ENCODE measurements at places on chromosomes 4 and X. TPM values are rescaled to one million over a fixed set of nuclear protein-coding genes. Genes with fewer than 3 reads are reported as not detected.

The SEL1L3 gene
- total RNA-seq, result 54.6 TPM

The SYP gene
- 0.49 TPM for total RNA-seq

GRCh38 chrX:100408713-100409609 lies 1.1 kb downstream of the PCDH19 start:
- DNase-seq, result no peak

DNA sequence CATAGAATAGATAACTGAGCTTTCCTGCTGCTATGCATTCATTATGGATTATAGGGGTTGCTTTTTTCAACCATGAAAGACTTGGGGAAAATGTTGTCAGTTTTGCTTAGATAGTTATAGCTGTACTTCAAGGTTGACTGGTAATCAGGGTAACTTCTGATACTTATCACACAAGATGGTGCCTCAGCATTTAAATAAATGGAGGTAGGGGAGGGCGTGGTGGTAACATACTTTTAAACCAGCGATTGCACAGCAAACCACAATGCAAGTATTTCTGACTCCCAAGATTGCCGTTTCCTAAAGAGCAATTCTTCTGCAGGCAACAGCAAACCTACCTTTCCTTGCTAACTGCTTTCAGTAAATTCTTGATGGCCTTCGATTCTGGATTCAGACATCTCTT lies 1.3 kb downstream of the CXCL10 start:
- DNase-seq, result no peak

GRCh38 chr4:147927377-147928137 lies 195.7 kb downstream of the ARHGAP10 start:
- DNase-seq, result no peak

DNA sequence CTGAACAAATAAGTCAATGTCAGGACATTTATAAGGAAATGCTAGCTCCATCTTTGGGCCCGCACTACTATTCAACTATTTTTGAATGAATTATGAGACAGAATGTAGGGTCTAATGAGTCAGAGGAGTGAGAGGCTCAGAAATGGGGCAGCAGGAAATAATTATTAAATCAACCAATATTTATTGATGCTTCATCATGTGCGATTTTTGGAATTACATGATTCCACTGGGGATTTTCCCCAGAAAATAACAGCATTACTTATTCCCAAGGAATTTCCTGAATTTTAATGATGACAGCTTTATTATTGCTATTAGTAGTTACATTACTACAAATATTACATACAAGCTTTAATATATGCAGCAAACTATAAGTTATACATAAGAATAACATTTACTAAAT lies 49.3 kb upstream of the PHF8 start:
- DNase-seq, result no peak

The PAGE5 gene
- total RNA-seq, result not detected

The S100P gene
- 0.90 TPM for total RNA-seq

The RNF150 gene
- 0.03 TPM for total RNA-seq

DNA sequence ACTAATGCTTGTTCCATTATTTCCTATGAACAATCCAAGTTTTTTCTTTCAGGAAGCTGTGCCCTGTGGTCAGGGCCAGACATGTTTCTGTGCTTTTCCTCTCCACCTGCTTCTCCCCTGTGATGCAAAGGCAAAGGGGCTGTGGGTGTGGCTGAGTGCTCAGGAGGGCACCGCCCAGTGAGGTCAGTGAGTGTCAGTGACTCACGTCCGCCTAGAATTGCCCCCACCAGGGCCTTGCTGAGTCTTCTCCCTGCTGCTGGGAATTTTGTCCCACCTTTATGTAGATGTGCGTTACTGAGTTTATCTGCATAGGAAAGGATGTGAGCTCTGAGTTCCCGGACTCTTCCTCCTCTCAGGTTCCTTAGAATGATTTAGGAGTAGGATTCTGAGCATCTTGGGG lies 283.2 kb downstream of the DCHS2 start:
- DNase-seq, result no peak

DNA sequence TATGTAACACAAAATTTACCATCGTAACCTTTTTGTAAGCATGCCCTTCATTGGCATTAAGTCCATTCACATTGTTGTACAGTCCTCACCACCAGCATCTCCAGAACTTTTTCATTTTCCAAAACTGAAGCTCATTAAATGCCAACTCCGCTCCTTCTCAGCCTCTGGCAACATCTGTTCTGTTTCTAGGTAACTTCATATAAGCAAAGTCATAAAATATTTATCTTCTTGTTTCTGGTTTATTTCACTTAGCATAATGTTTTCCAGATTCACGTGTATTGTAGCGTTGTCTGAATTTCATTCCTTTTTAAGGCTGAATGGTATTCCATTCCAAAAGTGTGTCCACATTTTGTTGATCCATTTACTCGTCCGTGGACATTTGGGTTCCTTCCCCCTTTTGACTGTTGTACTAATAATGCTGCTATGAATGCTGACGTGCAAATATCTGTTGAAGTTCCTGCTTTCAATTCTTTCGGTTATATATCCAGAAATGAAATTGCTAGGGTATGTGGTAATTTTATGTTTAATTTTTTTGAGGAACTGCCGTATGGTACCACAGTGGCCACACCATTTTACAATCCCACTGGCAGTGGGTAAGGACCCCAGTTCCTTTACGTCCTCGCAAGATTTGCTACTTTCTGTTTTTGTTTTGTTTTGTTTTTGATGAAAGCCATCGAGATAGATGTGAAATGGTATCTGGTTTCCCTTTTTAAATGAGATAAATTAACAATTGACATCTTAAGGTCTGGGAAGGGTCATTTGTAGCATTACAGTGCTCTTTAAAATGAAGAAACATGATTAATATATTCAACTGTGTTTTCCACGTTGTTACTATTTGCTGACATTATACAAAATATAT lies 63.4 kb downstream of the PTTG2 start:
- no peak for DNase-seq

DNA sequence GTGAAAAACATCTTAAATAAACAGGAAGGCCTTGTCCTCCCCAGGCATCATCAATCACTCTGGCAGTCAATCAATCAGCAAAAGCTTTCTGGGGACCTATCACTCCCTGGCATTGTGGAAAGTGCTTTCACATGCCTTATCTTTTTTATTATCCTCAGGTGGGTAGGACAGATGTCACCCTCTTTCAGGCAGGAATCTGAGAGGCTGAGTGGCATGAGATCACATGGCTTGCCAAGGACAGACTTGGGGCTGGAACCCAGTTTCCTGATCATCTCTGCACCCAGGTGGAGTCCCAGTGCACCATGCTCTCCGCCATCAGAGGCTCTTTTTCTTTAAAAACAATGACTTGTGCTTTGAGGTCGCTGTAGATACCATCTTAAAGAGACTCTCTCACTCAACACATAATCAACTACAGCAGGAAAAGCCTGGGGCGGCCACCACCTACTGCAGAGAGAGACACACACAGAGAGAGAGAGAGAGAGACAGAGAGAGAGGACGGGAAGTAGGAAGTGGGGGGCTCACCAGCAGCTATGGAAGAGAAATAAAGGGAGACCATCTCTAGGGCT lies 282.7 kb downstream of the PTTG2 start:
- no peak for DNase-seq

DNA sequence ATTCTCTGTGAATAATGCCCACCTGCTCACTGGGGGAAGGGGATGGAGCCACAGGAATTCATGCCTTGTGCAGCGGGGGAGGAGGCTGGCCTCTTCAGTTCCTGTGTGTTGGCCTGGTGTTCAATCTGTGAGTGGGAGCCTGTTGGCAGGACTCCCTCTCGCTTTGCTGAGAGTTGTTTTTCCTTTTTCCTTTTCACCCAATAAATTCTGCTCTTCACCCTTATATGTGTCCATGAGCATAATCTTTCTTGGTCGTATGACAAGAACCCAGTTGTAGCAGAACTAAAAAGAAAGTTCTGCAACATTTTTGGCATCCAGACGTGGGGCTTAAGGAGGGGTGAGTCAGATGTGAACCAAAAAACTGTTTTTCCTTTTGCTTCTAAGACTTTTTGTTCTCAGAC lies 235.2 kb upstream of the HDX start:
- DNase-seq, result no peak

The NUDT11 gene
- total RNA-seq, result not detected

The CC2D2A gene
- 0.67 TPM for total RNA-seq

The SYTL5 gene
- not detected for total RNA-seq

- DNase-seq, result no peak
Observed at GRCh38 chr4:184715526-184715925, 18.4 kb downstream of the CENPU start.

DNA sequence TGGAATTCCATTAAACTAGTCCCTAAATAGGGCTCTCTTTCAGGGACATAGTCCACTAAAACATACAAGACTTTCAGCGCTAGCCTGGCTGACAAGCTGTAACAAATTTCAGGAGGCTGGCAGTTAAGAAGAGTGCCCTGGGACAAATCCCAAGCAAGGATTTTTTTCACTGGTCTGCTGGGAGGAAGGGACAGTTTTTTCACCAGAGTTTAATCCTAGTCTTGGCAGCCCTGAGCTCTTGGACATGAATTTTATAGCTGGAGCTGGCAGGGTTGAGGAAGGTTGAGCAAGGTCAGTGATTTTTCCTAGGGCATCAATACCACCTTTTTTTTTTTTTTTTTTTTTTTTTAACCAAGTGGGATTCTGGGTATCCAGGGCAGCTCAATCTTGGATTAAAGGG lies 184.4 kb downstream of the SH2D1A start:
- no peak for DNase-seq

DNA sequence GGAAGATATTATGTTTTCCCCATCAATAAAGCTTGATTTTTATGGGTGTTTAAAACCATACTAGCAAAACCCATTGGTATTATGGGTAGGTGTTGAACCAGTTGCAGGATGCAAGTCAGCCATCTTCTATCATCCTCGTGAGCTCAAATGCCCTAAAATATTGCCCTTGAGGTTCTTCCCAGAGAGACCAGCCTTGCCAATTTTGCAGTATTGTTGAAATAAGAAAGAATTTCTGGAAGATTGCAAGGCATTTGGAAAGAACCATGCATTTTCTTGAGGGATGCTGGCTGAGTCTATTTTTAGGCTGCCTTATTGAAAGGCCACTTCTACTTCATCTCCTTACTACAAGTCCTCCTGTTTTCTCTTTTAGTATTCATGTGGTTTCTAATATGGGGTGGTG lies 60.9 kb upstream of the SOD3 start:
- DNase-seq, result no peak

GRCh38 chrX:48531358-48531959 lies 8.1 kb upstream of the TBC1D25 start:
- DNase-seq, result no peak

DNA sequence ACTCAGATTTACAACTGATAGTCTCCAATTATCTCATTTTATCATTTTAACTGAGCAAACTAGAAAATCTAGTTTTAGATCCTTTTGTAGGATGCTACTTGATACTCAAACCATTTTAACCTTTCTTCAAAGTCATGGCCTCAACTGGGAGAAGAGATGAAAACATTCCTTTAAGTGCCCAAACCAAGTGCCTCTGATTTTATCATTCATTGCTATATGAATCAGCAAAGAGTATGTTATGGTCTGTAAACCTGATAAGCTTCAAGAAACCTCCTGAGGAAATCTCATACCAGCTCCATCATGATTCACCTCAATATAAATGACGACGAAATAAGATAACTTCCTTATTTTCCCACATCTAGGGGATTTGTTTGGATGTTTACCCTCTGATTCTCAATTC lies 119.9 kb downstream of the FAM13A start:
- no peak for DNase-seq

The WAS gene
- total RNA-seq, result 84.7 TPM

DNA sequence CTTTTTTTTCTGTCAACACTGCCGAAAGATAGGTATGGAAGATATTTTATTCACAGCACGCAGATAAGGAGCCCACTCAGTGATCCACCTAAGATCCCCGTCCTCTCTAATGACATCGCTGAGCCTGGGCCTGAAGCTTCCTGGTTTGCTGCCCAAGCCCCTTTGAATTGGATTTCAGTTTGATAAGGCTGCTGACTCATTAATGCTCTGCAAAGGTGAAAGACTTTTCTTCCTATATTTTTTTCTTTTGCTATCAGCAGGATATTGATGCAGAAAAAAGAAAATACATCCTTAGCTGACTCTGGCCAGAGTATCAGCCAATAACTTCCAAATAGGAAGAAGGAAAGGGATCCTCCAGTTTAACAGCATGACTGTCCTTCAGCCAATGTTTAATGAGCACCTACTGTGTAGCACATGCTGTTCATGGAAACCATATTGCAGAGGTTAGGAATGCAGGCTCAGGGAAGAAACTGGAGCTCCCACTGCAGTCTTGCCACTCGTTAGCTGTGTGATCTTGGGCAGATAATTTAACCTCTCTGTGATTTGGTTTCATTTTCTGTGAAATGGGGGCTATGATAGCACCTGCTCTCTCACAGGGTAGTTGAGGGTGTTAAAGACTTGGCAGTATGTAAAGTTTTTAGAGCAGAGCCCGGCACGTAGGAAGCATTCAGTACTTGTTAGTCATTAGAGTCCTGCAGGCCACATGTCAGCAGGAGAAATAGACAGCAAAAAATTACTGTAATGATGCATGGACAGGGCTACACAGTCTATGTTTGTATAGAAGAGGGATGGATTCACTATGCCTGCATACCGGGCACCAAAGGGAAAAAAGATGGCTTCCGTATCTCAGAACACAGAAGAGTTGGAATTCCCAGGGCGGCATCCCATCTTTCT lies 39.3 kb downstream of the EVC start:
- no peak for DNase-seq

The PNMA3 gene
- not detected for total RNA-seq

- no peak for DNase-seq
Observed at GRCh38 chr4:79964400-79965211, 108.4 kb downstream of the ANTXR2 start.

GRCh38 chr4:168528131-168528949 lies 31.5 kb downstream of the PALLD start:
- no peak for DNase-seq

- DNase-seq, result no peak
Observed at GRCh38 chr4:89725268-89725667, 111.7 kb downstream of the SNCA start.

GRCh38 chr4:159069922-159070321 lies 33.0 kb upstream of the RAPGEF2 start:
- DNase-seq, result no peak

DNA sequence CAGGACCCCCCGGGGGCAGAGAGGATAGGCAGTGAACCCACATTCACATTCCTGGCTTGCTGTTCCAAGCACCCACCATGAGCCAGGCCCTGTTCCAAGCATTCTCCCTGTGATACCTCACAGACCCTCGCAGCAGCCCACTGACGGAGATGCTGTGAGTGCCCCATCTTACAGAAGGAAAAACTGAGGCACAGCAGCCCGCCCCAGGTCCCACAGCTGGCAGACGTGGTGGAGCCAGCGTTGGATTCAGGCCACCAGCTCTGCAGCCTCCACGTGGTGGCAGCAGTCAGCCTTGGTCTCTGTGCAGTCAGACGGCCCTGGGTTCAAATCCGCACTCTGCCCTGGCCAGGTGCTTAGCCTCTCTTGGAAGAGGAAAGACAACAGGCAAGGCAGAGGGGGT lies 16.8 kb downstream of the MAN2B2 start:
- no peak for DNase-seq

DNA sequence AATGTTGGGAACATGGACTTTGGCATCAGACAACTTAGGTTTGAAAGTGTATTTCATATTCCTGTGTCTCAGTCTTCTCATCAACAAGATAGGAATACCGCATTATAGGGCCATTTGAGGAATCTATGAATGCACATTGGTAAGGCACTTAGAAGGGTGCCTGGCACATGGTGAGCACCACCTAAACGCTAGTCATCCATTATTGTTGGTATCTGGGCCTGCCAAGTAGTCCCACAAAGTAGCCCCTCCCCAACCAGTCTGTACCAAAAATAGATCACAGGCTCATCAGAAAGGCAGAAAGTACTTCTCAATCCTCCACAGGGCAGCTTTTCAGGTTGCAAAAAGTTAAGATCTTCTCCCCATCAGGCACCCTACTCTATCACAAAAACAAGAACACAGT lies 162.3 kb upstream of the KLF3 start:
- DNase-seq, result no peak
